Activated CD4-positive, alpha-beta T cell treated with anti-CD3 and anti-CD28 coated beads for 36 hours (primary cell): ENCODE measurements at places on chromosomes 1 and 21. TPM values are rescaled to one million over a fixed set of nuclear protein-coding genes. Genes with fewer than 3 reads are reported as not detected.
A peak's percentile ranks its signal among the peaks of the same experiment; 100 is the strongest.

DNA sequence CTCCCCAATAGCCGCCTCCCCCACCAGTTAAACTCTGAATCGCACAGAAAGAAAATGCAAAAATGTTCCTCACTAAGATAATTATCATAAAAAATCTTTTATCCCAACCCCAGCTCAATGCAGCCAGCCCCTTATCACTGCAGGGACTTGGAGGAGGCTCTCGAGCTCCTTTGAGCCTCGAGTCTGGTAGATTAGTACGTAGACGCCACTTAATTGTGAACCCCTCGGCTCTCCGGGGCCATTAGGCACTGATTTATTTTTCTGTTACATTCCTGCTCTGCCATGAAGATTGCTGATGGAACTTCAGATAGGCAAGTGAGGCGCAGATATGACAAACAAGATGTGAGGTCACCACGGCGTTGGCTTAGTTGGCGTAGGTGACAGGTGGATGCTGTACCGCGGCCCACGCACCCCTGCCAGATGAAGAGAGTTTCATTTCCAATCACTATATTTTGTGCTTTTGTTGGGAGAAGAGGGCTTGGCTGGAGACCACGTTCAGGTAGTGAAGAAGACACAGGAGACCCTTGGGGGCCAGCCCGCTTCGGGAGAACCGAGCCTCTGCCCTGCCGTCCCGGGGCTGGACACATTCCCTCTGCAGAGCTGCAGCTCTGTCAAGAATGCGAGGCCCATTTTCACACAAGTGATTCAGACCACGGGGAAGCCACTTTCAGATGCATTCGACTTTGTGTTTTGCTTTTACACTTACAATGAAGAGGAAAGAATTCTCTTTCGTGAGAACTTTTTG lies 55.9 kb upstream of the ARHGEF16 start:
- no peaks in the 10 kb centered on the region for H3K4me1 ChIP-seq
- H3K27me3 ChIP-seq = peaks cover 8% of the 10 kb centered on the region
- no peaks in the 10 kb centered on the region for H3K36me3 ChIP-seq
- no peak for DNase-seq
- no peak overlapping the region for H3K27ac ChIP-seq

- no peak overlapping the region for H3K27ac ChIP-seq
- DNase-seq = no peak
Measured at GRCh38 chr1:174314433-174314832, 133.3 kb upstream of the GPR52 start.

DNA sequence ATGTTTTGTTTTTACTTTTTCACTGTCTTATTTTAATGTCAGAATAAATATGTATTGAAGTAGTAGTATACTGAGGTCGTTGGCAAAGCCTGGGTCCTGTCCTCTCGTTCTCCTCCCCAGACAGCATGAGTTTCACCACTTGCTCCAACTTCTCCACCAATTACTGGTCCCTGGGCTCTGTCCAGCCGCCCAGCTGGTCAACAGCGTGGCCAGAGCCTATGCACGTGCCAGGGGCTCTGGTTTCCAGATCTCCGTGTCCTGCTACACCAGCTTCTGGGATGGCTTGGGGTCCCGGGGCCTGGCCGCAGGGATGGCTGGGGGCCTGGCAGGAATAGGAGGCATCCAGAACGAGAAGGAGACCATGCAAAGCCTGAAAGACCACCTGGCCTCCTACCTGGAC lies 19.3 kb downstream of the PTPN14 start:
- no peaks in the 10 kb centered on the region for H3K36me3 ChIP-seq
- DNase-seq = no peak
- no peak overlapping the region for H3K27ac ChIP-seq
- H3K27me3 ChIP-seq = peaks cover under 1% of the 10 kb centered on the region
- no peaks in the 10 kb centered on the region for H3K4me1 ChIP-seq
- H3K4me3 ChIP-seq = no peak overlapping the region

GRCh38 chr1:156445789-156446263 lies 54.7 kb downstream of the MEF2D start:
- H3K4me1 ChIP-seq = peaks cover 16% of the 10 kb centered on the region
- no peak overlapping the region for H3K27ac ChIP-seq
- peak; percentile 90 for DNase-seq
- no peak overlapping the region for H3K4me3 ChIP-seq

DNA sequence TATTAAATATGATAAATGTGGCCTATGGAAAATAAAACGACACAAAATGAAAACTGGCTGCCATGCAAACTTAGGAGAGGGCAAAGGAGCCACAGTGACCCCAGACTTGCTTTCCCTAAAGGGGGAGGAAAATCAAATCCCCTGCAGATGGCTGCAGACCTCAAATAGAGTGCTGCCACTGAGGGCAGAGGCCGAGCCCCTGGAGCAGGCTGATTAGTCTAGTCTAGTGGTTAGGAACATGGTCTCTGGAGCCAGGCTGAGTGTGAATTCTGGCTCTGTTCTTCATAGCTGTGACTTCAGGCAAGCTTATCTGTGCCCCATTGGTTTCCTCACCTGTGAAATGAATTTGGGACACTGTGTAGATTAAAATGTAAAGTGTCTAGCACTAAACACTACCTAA lies 60.8 kb downstream of the ITPKB start:
- H3K36me3 ChIP-seq = peaks cover 25% of the 10 kb centered on the region
- DNase-seq = no peak
- H3K4me3 ChIP-seq = peak overlapping the region; percentile 67
- H3K27me3 ChIP-seq = no peaks in the 10 kb centered on the region
- peaks cover 93% of the 10 kb centered on the region for H3K4me1 ChIP-seq
- H3K27ac ChIP-seq = peak overlapping the region; percentile 95

GRCh38 chr1:219528633-219529032 lies 84.3 kb downstream of the ZC3H11B start:
- peaks cover 2% of the 10 kb centered on the region for H3K27me3 ChIP-seq
- H3K36me3 ChIP-seq = no peaks in the 10 kb centered on the region
- no peaks in the 10 kb centered on the region for H3K4me1 ChIP-seq
- H3K27ac ChIP-seq = no peak overlapping the region
- no peak overlapping the region for H3K4me3 ChIP-seq
- no peak for DNase-seq

Gene ERRFI1
- total RNA-seq = 1.3 TPM
